ENCODE measurements at places on chromosomes 5 and 9.

- DNase-seq: no peak
Observed at GRCh38 chr5:35281613-35282012, 51.3 kb upstream of the PRLR start.

DNA sequence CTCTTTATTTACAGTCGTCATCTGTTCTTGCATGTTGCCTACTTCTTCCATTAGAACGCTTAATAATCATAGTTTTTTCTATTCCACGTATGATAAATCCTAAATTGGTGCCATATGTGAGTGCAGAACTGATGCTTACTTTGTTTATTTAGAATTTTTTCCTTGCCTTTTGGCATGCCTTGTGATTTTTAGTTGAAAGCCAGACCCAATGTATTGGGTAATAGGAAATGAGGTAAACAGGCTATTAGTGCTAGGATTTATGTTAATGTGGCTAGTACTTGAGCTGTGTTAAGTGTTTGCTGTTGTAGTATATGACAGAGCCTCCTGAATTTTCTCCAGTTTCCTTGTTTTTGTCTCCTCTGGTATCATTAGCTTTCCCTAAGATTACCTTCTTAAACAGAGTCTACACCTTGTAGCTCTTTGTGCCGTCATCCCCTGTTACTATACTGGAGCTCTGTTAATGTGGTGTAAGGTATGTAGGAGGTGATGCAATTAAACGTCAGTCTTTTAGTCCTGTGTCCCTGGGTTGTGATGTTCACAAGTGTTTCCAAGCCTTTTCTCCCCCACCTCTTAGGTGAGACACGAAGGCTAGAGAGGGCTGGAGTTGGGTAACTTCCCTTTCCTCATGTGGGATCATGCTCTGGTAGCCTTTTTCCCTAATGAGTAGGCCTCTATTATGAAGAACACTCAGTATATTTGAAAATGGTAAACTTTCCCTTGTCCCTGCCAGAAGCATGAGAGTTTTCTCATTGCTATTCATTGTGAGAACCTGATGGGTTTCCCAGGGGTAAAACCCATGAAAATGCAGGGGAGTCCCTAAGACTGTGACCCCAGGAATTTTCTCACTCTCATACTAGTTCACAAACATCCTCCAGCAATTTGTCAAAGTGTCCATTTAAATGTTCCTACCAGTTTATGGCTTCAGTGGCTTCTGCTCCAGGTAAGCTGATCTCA lies 21.2 kb downstream of the SPATA31D3 start:
- DNase-seq: no peak

GRCh38 chr5:87354496-87354895 lies 58.2 kb downstream of the CCNH start:
- no peak for DNase-seq

DNA sequence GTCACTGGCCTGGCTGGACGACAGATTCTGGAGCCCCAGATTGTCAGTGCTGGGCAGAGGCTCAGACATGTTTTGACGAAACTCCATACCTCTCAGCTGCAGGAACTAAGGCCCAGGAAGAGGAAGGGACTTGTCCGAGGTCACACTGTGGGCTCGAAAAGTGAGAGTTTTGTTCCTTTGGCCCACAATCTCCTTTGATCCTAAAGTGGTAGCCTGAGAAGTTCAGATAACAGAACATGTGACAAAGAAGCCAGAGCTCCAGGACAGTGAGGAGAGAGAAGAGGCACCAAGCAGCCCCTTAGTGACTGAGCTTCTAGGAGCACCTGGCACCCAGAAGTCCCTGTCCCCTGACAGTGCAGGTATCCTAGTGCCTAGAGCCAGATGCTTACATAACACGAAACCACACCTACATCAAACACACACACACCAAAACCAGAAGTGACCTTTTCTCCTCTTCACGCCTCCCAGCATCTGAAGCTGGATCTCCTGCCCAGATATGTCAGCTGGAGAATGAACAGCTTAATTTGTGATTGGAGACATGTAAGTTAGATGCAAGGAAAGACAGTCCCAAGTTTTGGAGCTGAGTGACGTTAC lies 88.9 kb downstream of the ADRB2 start:
- DNase-seq: no peak

DNA sequence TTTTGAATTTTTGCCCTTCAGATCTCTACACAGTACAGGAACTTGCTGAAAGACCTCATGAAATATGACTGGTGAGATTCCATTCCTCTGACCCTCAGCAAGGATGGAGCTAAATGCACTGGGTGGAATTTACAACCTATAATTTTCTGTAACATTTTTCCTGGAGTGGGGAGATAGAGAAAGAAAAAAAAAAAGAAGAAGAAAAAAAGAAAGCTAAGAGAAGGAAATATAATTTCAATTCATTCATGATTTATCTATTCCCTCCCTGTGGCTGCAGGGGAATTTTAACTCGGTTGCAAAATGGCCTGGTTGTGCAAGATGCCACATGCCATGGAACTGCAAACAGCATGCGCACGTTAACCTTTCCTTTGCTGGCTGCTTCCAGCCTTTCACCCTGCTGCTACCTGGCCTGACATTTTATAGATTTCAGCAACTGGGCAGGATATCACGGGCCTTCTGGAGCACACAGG lies 155.4 kb downstream of the FSTL4 start:
- DNase-seq: no peak

DNA sequence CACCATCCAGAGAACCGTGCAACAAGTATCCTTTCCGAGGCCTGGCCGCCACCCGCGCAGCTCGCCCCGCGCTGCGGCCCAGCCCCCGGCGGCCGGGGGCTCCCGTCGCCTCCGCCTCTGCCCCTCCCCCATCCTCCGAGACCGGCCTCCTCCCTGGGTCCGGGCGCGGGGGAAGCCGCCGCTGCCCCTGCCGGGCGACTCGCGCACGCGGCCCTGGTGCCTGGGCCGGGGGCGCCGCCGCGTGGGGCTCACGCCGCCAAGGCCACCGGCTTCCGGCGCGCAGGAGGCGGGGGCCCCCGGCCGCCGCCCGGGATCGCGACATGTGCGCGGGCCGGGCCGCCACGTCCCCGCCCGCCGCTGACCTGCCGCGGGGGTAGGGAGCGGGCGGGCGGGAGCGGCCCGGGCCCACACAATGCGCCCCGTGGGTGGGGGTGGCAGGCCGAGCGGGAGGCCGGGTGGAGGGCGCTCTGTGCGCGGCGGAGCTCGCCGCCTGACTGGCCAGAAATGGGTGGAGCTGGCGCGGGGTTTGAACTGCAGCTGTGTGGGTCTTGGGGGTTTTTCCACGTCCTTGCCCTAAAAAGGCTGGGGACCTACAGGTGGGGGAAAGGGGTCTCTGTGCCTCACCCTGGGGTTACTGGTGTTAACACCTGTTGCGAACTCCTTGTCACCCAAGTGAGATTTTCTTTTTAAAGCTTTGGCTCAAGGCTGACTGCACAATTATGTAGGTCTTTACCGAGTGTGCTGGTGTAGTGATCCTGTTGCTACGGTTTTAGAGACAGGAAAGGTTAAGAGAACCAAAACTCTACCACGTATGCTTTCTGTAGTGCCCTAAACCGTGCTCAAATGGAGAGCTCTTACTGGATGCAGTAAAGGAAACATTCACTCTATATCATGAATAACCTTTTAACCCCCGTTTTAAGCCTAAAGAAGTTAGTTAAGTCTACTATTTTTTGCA lies 32.3 kb downstream of the TNPO1 start:
- peak; percentile 23 for DNase-seq

DNA sequence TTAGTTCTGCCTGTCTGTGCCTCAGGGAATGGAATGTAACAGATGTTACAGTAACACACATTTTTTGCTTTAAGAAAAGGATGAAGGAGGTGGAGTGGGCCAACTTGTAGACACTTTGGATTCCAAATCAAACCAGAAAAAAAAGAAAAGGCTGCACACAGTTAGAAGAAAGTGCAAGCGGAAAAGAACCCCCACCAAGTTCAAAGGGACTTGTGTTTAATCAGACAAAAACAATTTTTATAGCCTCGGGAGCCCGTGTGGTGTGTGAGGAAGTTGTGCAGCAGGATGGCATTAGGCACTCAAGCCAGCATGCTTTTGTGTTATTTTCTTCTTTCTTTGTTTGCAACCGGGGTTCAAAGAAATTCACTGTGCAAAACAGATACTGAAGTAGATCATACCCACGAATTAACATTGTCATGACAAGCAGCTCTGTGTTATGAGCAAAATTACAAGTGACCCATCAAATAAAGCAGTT lies 189.5 kb downstream of the SEMA5A start:
- no peak for DNase-seq

- no peak for DNase-seq
Observed at GRCh38 chr5:41648996-41649395, 138.6 kb upstream of the PLCXD3 start.

DNA sequence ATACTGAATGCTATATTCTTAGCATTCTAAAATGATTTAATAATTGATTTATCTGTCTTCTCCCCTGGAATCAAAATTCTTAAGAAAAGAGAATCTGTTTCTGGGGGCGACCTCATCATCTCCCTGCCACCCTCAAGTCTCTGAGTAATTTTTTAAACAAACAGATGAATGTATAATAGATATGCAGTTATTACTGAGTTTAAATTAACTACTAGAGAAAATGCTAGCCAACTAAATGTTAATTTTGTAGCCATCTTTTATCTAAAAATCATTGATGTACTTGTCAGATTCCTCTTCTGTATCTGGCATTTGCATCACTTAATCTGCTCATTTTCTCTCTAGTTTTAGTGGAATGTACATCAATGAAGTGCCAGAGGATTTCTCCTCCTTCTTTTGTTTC lies 87.5 kb downstream of the ERBIN start:
- no peak for DNase-seq

DNA sequence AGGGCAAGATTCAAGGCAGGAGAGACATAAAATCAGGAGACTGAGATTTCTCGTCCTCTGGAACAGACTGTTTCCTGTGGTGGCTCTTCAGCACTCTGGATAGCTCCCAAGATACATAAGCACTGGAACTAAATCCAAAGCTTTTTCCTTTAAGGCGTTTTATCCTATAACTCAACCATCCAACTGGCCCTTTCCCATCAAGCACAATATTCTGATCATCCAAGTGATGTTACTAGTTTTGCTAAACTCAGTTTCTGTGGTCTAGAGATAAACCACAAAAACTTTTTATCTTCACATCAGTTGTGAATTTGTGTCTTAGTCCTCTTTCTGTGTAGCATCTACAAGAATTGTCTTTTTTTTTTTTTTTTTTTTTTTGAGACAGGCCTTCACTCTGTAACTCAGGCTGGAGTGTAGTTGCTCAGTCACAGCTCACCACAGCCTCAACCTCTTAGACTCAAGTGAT lies 299.4 kb downstream of the COX7C start:
- no peak for DNase-seq

DNA sequence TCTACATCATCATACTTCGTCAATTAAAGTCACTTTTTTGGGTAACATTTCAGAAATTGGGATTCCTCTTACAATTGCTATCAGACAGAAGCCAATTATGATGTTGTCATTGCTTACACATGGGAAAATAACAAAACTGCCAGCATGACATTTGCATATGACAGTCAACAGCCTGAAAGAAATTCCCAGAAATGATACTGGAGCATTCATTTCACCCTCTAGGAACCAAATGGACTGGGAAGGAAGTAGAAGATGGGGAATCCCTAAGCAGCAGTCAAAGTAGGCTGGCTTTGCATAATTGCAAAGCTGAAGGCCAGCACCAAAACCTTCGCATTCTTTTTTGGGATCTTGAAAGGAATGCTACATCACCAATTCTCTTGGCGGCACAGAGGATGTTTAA lies 10.7 kb downstream of the HMGCS1 start:
- DNase-seq: no peak

DNA sequence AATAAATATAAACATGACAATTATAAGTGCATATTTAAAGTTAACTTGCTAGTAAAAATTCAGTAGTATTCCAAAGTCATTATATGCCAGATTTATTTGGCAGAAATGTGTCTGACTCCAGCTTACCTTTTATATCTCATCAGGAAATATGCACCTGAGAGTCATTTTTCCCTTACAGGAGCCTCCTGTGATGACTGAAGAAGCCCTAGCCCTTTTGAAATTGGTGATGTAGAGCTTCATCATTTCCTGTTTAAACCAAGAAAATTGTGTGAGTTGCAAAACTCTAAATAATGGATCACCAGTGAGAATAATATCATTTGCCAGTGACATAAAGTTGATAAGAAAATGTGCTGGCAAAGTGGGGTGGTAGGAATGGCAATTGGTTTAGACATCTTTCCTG lies 42.1 kb upstream of the CTNND2 start:
- DNase-seq: no peak

- DNase-seq: no peak
Observed at GRCh38 chr9:99055384-99055783, 49.5 kb upstream of the TGFBR1 start.

- no peak for DNase-seq
Observed at GRCh38 chr9:131645078-131645776, 94.6 kb downstream of the RAPGEF1 start.

GRCh38 chr5:128111818-128112448 lies 28.4 kb downstream of the SLC12A2 start:
- DNase-seq: no peak

GRCh38 chr5:158869854-158870253 lies 229.9 kb downstream of the EBF1 start:
- no peak for DNase-seq

- DNase-seq: no peak
Observed at GRCh38 chr5:16685069-16685468, 68.3 kb upstream of the RETREG1 start.

- DNase-seq: no peak
Observed at GRCh38 chr9:77170991-77171699, 6.2 kb upstream of the VPS13A start.

DNA sequence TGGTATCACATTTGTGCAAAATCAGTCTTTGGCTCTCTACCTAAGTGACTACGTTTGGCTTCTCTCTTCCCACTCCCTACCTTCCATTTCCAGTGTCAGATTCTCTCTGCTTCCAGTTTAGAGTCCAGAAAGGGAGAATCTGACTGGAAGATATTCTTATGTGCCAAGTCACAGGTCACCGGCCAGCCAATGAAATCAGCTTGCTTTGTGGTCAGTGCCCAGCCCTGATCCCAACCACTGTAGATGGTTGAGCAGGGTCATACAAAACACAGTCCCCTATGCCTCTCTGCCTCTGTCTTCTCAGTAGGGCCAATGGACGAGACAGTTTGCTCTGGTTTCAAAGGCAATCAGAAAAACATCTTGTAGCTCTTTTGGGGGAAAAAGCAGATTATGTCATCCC lies 15.6 kb upstream of the EPB41L4B start:
- DNase-seq: no peak

DNA sequence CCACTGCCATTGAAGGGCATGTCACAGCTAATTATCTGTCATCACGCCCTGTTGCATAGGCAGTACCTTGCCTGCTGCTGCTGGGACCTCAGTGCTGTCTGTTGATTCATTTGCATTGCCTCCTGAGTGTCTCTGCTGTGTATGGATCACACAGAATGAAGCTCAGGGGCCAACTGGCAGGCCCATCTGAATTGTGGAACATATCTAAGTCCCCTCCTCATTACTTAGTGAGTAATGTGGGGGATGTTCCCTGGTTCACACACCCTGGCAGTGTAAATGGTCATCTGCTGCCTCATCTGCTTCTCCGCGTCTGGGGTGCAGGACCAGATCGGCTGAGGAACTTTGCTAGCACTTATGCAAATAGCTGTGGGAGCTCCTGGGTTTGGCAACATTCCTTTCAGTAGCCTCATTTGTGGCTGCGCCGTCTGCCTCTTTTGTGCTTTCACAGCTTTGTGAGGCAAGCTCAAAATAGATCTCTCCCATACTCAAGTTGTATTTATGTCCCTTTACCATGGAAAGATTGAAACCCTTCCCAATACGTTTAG lies 25.4 kb downstream of the TYRP1 start:
- DNase-seq: no peak
